CD4-positive, alpha-beta memory T cell (primary cell): ENCODE measurements at places on chromosomes 5 and 9.

GRCh38 chr9:137787786-137788505, 89.6 kb upstream of the CACNA1B start:
- no peak for DNase-seq

DNA sequence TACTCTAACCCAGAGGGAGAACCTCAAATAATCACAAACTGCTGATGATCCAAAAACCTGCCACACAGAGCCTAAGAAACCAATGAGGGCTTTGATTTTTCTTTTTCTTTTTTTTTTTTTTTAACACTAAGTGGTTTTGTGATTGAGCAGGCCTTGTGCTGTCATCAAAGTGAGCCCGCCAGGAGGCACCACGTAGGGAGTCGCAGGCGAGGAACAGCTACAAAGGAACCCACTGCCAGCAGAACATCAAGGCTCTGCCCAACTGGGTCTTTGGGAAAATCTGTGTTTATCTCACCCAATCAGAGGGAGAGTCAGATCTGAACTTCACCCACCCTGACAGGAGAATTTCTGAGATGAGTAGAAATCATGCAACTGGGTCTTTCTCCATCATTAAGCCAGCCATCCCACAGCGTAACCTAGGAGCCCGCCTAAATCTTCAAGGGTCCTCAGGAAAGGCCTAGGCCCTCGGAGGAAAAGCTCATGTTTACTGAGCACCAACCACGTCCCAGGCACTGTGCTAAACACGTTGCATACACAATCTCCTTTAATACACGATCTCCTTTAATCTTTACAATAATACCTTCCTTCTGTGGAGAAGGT, 126.9 kb upstream of the FSTL4 start:
- no peak for DNase-seq

DNA sequence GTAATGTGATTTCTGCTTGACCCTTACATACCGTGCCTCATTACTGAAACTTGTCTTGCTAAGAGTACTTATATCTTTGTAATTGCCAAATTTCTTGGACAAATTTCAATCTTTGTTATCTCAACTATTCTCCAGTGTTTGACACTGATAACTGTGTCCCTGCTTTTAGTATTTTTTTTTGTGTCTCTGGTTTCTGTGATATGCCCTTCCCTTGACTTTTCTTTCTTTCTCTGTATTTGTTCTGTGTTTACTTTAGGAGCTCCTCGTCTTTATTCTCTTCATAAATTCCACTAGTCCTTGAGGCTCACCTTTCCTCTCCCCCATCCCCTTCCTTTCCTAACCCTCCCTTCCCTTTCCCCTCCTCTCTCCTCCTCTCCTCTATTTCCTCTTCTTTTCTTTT, 123.7 kb upstream of the FBXL17 start:
- no peak for DNase-seq

DNA sequence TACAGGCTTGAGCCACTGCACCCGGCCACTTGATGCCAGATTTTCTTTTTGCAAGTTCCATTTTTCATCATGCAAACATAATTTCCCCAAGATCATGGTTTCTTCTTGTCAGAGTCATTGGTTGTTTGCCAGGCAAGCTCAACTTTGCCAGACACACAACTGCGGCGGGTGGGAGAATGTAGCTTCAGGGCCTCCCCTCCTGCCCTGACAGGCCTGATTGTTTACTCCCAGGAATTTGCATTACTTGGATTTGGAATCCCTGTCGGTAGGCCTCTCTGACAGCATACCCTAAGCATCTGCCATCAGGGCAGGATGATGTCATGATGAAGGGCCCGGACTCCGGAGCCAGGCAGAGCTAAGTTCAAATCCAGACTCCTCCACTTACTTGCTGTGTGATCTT, 15.1 kb downstream of the RPS14 start:
- no peak for DNase-seq

GRCh38 chr9:9920425-9921060, 692.3 kb downstream of the PTPRD start:
- no peak for DNase-seq

DNA sequence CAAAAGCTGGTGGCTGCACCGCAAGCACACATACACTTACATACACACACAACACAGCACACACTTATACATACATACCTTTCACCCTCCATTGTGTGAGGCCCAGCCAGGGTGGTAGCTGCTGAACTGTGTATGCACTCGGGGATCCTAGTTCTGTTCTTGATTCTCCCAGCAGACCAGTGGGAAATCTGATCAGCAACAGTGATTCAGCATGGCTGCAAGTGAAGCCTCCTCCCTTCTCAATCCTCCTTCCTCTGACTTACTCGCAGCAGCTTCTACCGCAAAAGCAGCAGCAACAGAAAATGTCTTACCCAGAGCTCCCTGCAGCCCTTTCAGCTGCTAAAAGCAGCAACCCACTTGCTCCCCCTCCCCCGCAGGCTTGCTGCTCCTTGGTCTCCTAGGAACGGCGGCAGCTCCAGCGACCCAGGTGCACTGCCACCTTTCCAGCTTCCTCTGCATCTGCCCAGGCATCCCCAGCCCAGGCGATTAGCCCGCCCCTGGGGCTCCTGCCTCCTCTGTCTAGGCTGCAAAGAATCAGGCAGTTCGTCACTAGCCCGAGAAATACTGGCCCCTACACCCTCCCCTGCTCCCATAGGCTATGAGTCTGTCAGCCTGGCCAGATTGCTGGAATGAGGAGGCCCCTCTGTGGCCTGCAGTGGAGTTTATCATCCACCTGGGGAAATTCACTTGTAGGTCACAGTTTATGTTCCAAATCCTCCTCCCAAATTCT, at the start of gene KLHL3:
Gene KLHL3 (minus strand): TSS at position 535 of the 730 bp plus-strand sequence. CDS start 443 bp downstream, at position 92.
- DNase-seq = peak; percentile 26

DNA sequence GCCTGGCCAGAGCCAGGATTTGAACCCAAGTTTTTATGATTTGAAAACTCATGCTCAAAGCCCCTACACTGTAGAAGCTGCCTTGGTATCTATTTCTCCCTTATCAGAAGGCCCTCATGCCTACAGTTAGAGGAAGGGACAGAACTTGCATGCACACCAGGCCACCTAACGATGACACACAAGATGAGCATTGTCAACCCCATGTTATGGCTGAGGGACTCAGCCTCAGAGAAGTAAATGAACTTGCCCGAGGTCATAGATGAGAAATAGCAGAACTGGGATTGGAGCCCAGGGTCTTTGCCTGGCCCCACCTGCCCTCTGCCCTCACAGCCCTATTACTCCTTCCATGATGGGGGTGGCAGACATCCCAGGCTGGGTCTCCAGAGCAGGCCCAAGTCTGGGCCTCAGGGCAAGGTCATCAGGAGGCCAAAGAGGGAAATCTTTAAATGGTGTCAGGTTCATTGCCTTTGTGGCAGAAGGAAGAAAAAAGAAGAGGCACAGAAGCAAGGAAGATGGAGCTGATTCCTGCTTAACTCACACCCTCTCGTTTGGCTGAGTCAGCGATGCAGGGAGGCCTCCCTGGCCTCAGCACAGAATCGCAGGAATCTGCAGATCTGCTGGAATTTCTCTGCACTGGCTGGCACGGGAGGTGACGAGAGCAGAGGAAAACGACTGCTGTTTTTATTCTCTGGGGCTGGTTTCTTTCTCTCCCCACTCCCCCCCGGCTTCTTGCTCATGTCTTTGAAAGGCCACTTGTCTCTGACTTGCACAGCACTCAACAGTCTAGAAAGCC, 20.6 kb upstream of the CRB2 start:
- no peak for DNase-seq

- no peak for DNase-seq
Observed at GRCh38 chr9:121696930-121697329, 45.5 kb downstream of the DAB2IP start.

DNA sequence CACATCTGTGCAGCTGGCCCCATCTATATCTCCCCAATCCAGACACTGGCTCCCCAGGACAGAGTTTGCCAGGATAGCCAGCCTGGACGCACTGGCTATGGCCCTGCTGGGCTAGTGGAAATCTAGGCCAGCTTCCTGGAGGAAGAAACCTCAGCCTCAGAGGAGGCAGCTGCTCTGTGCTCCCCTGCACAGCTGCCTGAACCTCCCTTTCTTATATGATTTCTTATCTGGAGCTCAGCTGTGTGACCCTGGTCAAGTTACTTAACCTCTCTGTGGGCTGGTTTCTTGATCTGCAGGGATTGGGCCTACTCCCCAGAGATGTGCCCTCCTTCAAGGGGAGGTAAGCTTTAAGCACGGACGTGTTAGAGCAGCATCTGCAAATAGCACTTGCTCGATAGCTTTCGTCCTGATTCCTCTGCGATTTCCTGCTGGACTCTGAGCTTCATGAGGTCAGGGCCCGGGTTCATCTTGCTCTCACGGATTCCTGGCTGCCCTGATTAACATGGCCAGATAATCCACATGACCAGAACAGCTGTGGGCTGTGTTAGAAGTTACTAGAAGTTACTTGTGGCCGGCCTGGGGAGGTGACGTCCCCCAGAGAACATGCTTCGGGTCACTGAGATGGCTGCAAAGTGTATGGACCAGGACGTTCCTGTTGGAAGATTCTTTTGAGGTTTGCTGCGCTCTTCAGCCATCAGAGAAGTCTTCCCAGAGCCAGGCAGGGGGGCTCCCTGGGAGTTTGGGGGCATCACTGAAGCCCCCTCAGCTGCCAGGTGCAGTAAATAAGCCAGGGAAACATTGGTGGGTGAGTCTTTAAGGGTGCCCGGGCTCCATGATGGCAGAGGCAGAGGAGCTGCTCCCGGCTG, 14.5 kb downstream of the C9orf50 start:
- DNase-seq = no peak

- DNase-seq = no peak
Observed at GRCh38 chr5:96459313-96460121, 26.5 kb upstream of the PCSK1 start.

DNA sequence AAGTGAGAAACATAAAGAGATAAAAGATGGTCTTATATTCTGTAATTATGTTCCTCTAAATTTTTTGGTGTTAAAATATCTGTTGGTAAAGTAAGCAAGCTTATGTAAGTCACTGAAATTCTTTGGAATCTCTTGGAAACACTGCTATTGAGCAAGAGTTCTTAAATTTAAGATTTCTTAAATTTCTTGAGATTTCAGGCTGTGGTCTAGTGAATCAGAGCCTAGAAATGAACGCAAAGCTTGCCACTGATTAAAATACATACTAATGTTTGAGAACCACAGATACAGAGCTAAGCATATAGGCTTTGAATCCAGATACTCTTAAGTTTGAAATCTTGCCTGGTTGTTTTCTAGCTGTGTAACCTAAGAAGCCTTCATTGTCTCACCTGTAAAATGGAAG, 133.4 kb downstream of the TRPM3 start:
- DNase-seq = no peak

GRCh38 chr9:130426467-130426773, 18.3 kb upstream of the ASS1 start:
- DNase-seq = no peak

GRCh38 chr5:149581192-149581861, at the start of gene ARHGEF37:
Gene ARHGEF37, plus strand, starts transcription at chr5:149581498. Its CDS starts 16,272 bp downstream, at chr5:149597770.
- peak; percentile 36 for DNase-seq

- DNase-seq = no peak
Observed at GRCh38 chr9:88219601-88220000, 81.3 kb upstream of the SPATA31C2 start.

DNA sequence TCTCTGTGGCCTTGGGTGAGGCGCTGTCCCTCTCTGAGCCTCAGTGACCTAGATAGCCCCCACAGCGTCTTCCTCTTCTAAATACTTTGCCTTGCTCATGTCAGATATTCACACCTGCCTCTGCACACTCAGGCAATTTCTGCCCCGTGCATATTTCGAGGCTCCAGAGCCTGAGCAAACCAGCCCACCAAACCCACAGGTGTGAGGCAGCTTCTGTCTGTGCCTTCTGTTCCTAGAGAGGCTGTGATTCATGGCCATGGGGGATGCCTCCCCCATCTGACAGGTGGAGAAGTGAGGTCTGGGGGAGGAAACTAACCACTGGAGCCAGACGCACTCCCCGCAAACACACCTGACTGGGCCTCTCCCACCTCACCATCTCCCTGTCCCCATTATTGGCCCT, 42.7 kb upstream of the CPLX2 start:
- no peak for DNase-seq

- DNase-seq = peak; percentile 6
Observed at GRCh38 chr5:54440456-54440893, 15.0 kb upstream of the HSPB3 start.

DNA sequence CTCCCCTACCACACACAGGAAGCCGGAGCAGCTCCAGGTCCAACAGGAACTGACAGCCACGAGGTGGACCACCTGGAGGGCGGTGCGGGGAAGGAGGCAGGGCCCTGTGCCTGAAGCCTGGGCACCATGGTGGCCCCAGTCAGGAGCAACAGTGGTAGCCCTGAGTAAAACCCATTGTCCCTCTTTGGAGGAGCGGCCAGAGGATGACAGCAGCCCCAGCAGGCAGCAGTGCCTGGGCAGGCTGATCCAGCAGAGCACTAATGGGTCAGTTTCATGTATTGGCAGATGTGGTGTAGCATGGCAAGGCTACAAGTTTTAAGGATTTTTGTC, 47.7 kb upstream of the GARNL3 start:
- DNase-seq = no peak

GRCh38 chr5:168184103-168184502, 107.3 kb upstream of the WWC1 start:
- DNase-seq = no peak

DNA sequence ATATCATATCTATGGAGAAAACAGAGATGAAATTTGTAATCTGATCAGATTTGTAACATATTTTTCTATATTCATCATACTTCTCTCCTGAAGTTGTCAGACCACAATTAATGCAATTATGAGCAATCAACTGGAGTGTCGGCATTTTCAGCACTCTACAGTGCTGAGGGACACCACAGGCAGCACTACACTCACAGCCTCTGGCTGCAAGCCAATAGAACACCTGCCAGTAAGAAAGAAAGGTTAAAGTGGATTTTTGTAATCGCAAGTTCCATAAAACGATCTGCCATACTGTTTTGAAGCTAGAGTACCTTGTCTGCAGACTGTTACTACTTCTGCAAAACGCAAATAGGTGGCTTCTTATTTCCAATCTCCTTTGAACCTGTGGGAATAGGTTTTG, 147.6 kb downstream of the ADAMTS6 start:
- DNase-seq = no peak

- DNase-seq = no peak
Observed at GRCh38 chr5:85266692-85267091, 882.0 kb upstream of the EDIL3 start.

GRCh38 chr5:147382776-147383175, 127.1 kb downstream of the DPYSL3 start:
- no peak for DNase-seq

DNA sequence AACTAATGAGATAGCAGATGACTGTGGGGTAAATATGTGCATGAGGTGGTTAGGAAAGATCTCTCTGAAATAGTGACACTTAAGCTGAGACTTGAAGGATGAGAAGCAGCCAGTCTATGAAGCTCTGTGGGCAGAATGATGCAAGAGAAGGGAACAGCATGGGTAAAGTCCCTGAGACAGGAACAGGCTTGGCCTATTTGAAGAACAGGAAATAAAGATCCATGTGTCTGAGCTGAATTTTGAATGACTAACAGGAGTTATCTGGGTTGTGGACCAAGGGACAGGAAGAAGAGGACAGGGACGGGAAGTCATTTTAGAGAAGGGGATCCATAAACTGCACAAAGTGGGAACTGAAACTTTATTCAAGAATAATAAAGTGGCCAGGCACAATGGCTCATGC, 25.6 kb upstream of the HMGCS1 start:
- DNase-seq = no peak

- no peak for DNase-seq
Observed at GRCh38 chr9:136729144-136729543, 13.6 kb downstream of the LCN10 start.
